ENCODE measurements at places on chromosomes 5 and 9.
A peak's percentile ranks its signal among the peaks of the same experiment; 100 is the strongest.

- DNase-seq, result peak; percentile 17
Observed at GRCh38 chr5:471750-472058, 28.7 kb downstream of the EXOC3 start.

GRCh38 chr5:150789943-150790611, 11.5 kb downstream of the SMIM3 start:
- DNase-seq, result peak; percentile 69

DNA sequence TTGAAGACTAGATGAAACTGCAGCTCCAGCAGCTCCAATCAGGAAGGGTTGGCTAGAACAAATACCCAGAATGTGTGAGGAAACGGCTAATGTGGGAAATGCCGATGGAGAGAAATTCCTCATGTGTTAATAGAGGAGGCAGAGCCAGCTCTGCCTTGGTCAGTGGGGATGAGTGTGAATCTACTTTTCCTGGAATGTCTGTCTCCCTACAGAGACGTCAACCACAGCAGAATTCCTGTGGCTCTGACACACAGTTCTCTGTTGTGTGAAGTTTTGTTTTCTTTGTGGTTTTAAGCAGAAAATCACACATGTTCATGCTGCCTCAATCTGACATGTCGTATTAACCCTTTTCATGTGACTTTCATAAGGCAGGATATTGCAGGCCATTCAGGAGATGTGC, 476.6 kb upstream of the WWC1 start:
- no peak for DNase-seq

DNA sequence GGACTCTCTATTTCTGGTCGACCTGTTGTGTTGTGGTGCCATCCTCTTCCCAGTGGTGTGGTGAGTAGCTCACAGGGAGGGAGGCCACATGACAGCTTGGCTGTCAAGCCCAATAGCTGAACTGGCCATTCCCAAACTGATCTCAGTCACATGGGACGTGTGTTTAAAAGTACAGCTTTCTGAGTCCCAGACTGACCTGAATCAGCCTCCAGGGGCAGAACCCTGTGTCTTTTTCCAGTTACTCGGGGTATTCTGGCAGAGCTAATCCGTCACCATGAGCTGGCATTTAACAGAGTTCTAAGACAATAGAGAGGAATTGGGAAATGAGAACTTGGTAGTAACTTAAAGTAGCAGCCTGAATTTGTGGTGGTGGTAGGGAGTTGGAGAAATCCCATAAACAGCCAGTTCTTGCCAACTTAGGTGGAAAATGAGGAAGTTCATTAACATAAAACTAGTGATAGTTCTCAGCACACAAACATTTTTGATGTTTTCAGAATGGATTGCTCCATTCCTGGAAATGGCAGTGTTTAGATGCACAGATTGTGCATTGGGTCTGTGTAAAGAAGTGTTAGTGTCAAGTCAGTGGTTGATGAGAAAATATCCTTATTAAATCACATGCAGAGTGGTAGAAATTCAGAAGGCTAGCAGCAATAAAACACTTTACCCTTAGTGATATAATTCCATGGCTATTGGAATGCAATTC, 50.9 kb downstream of the GPR107 start:
- no peak for DNase-seq

DNA sequence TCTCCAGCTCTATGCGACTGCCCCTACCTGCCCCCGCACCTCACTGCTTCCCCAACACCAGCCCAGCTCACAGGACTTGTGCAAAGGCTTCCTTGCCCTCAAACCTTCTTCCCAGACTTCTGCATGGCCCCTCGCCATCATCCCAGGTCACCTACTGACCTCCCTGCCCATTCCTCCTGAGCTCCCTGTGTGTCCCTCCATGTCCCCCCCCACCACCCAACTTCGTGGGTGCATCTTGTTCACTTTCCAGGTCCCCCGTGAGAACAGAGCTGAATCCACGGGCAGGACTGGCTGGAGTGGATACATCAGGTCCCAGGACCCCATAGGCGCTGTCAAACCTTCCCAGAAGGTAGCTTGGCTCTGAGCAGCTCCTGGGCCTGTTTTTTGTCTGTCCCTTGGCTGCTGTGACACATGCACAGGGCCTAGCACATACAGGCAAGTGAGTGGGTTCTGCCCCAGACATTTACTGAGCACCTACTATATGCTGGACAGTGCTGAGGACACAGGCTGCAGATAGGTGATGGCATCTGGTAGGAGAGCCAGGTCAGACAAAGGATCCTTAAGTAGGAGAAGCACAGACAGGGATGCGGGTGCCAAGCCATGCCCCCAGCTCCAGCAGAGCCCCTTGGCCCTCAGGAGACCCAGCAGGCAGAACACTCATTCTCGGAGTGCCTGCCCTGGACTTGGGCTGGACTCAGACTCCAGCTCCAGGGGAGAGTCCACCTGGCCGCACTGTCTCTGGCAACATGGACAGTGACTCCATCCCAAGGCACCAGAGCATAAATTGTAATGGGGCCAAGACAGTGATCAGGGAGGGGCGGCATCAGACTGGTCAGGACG, 15.0 kb downstream of the NINJ1 start:
- no peak for DNase-seq

DNA sequence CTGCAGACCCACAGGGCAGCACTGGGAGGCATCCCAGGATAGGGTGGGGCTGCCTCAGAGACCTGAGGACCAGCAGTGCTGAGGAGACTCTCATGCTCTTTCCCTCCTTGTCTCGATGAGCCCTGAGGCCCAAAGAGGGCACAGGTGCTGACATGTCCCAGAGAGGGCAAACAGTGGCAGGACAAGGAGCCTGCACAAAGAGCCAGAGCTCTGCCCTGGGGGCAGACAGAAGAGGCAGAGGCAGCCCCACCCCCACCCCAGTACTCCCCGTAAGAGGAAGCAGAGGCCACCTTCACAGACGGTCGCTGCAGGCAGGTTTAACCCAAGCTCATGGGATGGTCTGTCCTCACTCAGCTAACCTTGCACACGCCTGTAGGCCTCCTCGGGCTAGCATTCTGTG, 29.4 kb upstream of the TTLL11 start:
- DNase-seq, result no peak

DNA sequence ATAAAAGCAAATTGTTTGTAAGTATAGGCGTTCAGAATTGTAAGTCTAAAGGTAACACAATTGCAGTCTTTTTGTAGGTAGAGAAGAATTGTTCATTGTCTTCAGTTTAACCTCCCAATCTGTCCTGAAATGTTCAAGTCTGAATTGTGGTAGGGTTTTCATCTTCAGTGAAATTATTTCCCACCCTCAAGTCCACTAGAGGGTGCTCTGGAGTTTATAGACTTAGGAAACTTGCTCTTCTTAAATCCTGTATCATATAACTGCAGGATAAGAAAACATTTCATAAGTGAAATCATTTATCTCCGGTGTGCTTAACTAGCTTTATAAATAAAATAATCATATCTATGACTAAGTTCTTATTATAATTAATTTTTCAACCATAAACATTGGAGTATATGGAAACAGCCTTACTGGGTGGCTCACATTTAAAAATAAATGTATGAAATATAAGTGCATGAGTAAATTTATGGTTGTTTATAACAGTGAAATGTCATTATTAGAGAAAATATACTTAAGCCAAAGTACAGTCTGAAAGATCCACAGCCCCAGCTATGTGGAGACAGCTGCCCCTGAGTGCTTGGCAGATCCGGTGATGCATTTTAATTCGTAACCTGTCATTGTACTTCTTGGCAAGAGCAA, 182.4 kb upstream of the OTULINL start:
- peak; percentile 85 for DNase-seq

- DNase-seq, result peak; percentile 1
Observed at GRCh38 chr5:171395042-171395441, 7.4 kb downstream of the NPM1 start.

- DNase-seq, result no peak
Observed at GRCh38 chr5:102833146-102833545, 78.0 kb downstream of the PAM start.

- no peak for DNase-seq
Observed at GRCh38 chr5:61186634-61187033, 24.4 kb upstream of the SMIM15 start.

DNA sequence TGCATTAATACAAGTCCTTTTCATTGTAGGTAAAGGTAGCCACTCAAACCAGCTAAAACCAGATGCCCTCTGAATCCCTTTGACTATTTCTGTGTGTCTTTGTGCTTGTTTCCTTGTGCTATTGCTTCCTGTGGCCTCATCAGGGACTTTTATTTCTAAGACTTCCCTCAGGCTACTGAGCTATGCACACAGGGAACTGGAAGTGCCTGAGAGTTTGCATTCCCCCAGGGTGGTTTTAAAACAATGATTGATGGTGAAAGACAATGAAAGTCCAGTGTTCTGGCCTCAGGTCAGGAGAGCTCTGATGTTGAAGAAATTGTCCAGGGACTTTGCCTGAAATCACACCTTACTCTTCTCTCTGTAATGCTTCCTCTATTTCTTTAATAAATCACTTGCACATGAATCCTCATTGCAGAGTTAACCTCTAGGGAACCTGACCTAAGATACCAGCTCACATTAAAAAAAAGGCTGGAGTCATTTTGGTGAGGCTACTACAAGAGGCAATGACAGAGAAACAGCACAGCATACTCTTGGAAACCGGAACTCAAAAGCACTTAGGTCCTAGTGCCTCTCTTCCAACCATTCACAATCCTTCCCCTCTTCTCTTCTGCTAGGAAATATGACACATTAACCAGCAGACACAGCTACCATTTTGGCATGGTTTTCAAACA, 158.1 kb upstream of the NREP start:
- no peak for DNase-seq

DNA sequence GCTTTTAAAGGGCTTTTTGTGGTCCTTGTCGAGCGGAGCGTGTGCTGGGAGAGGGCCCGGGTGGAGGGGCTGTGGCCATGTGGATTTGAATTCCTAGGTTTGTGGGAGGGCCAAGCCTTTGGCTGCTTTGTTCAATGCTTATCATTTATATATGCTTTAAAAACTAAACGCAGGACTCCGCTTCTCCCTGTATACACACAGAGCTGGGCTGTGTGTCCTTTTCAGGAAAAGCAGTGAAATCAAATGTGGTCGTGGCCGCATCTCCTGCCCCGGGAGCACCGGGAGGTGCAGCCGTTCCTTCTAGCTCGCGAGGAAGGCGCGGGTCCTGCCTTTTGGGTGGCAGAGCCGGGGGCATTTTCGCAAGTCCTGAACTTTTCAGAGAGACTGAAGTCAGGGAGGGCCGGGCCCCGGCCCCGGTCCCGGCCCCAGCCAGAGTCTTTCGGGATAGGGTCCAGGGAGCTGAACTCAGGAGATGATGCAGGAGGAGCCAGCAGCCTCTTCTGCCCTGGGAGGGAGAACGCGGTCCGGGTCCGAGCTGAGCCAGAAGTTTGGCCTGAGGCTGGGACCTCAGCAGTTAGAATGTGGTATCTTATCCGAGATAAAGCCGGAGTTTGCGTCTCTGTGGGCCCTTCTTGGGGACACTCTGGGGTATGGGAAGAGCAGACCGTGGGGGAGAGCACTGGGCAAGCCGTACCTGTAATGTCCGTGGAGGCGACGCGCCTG, 158.8 kb downstream of the C9orf152 start:
- peak; percentile 44 for DNase-seq

DNA sequence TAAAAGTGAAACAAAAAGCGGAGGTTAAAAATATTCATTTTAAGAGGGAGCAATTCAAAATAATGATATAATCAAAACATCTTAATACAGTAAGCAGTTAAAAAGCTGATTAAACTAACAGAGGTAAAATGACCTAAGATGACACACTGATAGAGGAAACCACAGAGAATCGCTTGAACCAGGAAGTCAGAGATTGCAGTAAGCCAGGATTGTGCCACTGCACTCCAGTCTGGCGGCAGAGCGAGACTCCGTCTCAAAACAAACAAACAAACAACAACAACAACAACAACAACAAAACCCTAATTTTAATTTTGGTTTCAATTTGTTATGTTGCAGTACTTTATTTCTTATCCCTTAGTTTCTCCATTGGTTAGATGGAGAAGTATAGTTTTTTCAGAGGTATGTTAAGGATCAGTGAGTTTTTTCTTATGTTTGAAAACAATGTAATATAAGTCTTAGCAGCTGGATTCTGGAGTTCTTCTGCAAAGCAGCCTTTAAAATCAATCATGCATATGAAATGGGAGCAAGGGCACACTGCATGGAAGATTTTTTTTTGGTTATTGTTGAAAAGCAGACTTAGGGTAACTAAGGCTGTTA, 58.5 kb downstream of the MLANA start:
- peak; percentile 55 for DNase-seq

GRCh38 chr5:73120222-73121118, at the start of gene TMEM171:
Gene TMEM171 (plus strand): TSS chr5:73120575. CDS start chr5:73123374, 2,799 bp downstream.
- peak; percentile 44 for DNase-seq

DNA sequence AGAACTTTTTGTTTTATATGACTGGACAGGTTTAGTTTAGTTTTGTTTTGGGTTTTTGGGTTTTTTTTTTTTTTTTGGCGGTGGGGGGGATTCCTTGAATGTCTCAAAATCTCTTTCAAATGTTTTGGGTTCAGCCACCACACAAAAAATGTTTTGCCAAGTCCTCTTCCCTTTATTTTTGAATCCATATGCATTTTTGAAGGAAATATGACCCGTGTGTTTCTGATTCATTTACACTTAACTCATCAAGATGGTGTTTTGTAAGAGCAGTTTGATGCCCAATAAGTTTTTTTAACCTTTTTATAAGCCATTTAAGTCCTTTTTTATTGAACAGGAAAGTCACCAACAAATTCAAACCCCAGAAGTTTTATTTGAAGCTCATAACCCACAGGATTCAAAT, 209.8 kb downstream of the CWC27 start:
- DNase-seq, result no peak

GRCh38 chr9:80952363-80952922, 736.9 kb downstream of the TLE1 start:
- DNase-seq, result no peak

All from hematopoietic multipotent progenitor cell treated with erythropoietin and hydrocortisone succinate and interleukin-3 and kit ligand, for 6 days (in vitro differentiated cells).